ENCODE measurements at places on chromosomes 5 and 9.

DNA sequence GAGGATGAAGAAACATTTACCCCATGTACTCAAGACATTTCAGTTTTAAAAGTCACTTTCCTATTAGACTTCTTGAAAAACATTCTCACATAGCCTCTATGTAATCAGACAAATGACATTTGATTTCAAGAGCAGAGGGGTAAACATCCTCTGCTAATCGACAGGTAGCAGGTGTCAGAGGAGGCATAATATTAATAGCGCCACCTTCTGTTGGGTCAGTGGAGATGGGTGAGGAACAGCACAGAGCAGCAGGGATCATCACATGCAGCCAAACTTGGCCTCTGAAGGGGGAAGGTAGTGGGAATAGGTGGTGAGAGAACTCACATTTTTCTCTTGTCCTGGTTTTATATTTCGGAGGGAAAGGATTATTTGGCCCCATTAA, 3.3 kb upstream of the LSM11 start:
- DNase-seq, result peak; percentile 16

GRCh38 chr5:14156650-14157492, 13.7 kb downstream of the TRIO start:
- DNase-seq, result peak; percentile 99

- no peak for DNase-seq
Observed at GRCh38 chr9:99135456-99135855, 30.5 kb downstream of the TGFBR1 start.

DNA sequence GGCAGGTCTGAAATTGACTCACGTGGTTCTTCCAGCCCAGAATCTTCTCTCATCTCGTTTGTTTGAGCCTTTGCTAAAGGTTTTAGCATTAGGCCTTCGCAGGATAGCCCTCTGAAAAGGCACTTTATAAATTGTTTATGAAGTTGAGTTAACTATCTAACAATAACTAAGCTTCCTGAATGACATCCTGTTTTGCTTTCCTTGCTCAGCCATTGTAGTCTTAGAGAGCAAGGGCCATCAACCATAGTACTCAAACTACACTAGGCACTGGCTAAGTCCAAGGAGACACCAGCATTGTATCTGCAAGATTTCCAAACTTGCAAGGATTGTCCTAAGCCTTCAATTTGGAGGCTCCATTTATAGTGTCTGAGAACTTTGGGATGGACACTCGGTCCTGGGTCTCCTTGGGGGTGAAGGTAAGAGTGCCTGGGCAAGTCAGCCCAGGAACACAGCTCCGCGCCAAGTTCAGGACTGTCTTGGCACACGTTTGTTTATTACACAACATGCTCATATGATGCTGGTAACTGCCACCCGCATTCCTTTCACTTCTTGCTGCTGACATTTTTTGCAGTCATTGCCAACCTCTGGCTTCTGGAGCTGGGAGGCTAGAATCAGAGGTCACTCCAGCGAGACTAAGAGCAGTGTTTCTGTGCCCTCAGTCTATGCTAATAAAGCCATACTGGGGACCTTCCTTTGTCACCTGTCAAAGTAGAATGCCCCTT, 151.1 kb downstream of the ESM1 start:
- DNase-seq, result no peak

GRCh38 chr9:100724886-100725285, 147.0 kb downstream of the CAVIN4 start:
- DNase-seq, result no peak

GRCh38 chr5:165928971-165929370, 2362.5 kb upstream of the WWC1 start:
- DNase-seq, result no peak

DNA sequence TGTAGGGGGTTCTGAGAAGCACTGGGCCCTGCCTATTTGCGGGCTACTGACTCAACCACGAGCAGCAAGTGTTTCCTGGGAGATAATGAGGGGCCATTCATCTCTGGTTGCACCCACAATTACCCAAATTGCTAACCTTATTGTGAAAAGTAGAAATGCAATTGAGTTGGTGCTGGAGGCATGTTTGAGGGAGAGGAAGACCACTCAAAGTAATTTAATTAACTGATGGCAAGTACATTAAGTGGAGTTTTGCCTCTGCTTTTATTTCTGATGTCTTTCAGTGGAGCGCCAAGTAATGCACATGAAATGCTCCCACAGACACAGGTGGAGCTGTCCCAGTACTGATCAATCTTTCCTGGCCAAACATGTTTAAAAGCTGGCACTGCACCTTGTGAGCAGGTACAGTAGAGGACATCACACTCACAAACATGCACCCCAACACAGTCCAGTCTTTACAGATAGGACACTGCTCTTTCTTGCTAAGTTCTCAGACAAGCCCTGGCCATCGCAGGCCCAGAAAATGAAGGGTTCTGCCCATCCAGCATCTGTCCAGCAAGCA, 195.4 kb downstream of the HSPA4 start:
- peak; percentile 10 for DNase-seq
